ENCODE measurements at places on chromosomes 6 and 20.

DNA sequence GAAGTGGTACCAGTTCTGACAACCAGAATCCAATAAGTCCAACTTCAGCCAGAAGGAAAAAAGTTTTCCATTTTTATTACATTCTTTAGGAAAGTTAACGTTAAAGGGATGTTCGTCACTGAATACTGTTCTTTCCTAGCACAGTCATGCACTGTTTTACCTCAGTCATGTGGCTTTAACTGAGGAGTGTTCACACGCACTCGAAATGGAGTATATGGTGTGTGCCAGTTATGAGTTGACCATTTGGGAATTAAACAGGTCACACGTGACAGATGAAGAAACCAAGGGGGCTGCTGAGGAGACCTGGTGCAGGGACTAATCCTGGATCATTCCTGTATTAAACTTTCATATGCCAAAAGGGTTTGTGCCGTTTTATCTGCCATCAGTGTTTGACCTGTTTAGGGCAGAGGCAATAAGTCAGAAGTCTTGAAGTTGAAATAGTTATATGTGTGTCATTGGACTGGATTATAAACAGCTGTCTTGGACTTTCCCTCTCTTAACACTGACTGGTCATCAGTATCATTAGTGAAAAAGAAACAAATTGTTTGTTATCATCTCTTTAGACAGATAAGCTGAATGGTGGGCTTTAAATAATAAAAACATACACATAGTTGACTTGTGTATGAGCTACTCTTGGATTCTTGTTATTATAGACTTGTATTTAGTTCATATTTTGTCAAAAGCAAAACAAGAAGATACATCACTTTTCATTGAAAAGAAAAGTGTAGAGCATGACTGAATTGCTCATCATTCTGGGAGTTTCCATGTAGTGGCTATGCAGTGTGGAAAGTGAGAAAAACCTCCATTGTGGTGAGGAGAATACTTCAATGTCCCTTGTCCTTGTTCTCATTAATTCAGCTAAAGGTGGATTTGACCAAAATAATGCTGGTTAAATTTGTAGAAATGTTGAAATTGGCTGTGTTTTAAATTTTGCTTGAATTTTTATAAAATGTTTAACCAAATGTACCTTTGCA lies 123.5 kb upstream of the SAMD5 start:
- no peak for DNase-seq
- no peaks in the 10 kb centered on the region for H3K4me1 ChIP-seq
- H3K36me3 ChIP-seq = peaks cover 25% of the 10 kb centered on the region
- no peaks in the 10 kb centered on the region for H3K27me3 ChIP-seq
- no peak overlapping the region for H3K4me3 ChIP-seq
- no peak overlapping the region for H3K27ac ChIP-seq

GRCh38 chr6:72367439-72367838 lies 254.4 kb upstream of the KCNQ5 start:
- H3K4me3 ChIP-seq = no peak overlapping the region
- H3K36me3 ChIP-seq = no peaks in the 10 kb centered on the region
- no peak overlapping the region for H3K27ac ChIP-seq
- H3K4me1 ChIP-seq = no peaks in the 10 kb centered on the region
- H3K27me3 ChIP-seq = no peaks in the 10 kb centered on the region
- no peak for DNase-seq

GRCh38 chr6:45423111-45423823 lies 45.5 kb upstream of the SUPT3H start:
- H3K4me3 ChIP-seq = peak overlapping the region; percentile 60
- H3K27me3 ChIP-seq = peaks cover 41% of the 10 kb centered on the region
- peak overlapping the region; percentile 78 for H3K27ac ChIP-seq

- no peak overlapping the region for H3K27ac ChIP-seq
- H3K4me1 ChIP-seq = peaks cover 4% of the 10 kb centered on the region
- DNase-seq = no peak
- H3K27me3 ChIP-seq = no peaks in the 10 kb centered on the region
Observed at GRCh38 chr6:167005350-167006159, 6.4 kb downstream of the CEP43 start.

- no peak for DNase-seq
- no peaks in the 10 kb centered on the region for H3K4me1 ChIP-seq
- no peak overlapping the region for H3K4me3 ChIP-seq
- no peaks in the 10 kb centered on the region for H3K36me3 ChIP-seq
- H3K27me3 ChIP-seq = no peaks in the 10 kb centered on the region
Observed at GRCh38 chr6:56401477-56402070, 154.2 kb upstream of the COL21A1 start.

DNA sequence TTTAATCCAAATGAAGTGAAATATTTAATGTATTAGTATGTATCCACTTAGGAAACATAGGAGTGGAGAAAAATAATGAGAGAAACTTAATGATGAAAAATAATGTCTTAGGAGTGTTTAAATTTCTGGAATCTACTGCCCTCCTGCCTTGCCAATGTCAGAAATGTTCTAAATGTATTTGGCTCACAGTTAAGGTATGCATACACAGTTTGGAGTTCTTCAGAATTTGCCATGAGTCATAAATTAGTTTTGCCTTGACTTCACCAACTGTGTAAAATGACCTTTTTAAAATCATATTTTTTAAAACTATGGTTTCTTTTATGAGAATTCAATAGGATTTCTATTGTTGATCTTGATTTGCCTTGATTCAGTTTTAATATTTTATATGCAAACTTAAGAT lies 191.7 kb upstream of the HSF2 start:
- H3K36me3 ChIP-seq = no peaks in the 10 kb centered on the region
- H3K27ac ChIP-seq = no peak overlapping the region
- no peak for DNase-seq
- no peak overlapping the region for H3K4me3 ChIP-seq

DNA sequence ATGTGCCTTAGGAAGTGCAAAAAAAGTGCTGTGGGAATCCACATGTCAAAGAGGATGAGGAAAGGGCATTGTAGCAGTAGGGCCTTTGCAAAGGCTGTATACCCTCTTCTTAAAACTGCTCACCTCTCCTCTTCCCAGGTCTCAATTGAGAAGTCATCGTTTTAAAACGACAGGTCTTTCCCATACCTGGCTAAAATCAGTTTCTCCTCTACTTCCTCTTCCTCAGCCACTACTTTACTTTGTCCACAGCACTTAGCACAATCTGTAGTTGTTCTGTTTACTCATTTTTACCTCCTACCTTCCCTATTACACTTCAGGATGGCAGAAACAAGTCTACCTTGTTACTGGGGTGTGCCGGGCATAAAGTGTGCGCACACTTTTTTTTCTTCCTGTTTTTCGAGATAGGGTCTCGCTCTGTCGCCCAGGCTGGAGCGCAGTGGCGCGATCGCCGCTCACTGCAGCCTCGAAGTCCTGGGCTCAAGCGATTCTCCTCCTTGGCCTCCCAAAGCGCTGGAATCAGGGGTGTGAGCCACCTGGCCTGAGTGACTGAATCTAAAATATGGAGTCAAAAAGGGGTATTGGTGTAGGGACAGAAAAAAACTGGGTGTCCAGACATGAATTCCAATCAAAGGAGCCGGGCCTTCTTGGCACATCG lies 9.8 kb upstream of the ELOVL5 start:
- peak overlapping the region; percentile 68 for H3K4me3 ChIP-seq
- no peaks in the 10 kb centered on the region for H3K27me3 ChIP-seq
- H3K27ac ChIP-seq = peak overlapping the region; percentile 93
- DNase-seq = no peak
- H3K4me1 ChIP-seq = peaks cover 25% of the 10 kb centered on the region
- no peaks in the 10 kb centered on the region for H3K36me3 ChIP-seq

- no peaks in the 10 kb centered on the region for H3K4me1 ChIP-seq
- no peak overlapping the region for H3K4me3 ChIP-seq
- no peaks in the 10 kb centered on the region for H3K27me3 ChIP-seq
Observed at GRCh38 chr6:34810936-34811632, 19.2 kb downstream of the BLTP3A start.

All from lower lobe of right lung (tissue), 2 donors.